ENCODE measurements at places on chromosomes 5 and 9.
A peak's percentile ranks its signal among the peaks of the same experiment; 100 is the strongest.

GRCh38 chr5:93076566-93076965 is 504.5 kb downstream of the NR2F1-AS1 start:
- DNase-seq, result no peak

- DNase-seq, result no peak
These were observed 43.9 kb downstream of the FYB1 start for GRCh38 chr5:39175273-39175955.

- no peak for DNase-seq
These were observed 586.4 kb downstream of the LRRC70 start for GRCh38 chr5:63164838-63165535.

- DNase-seq, result peak; percentile 33
These were observed 214.2 kb downstream of the FANCC start for GRCh38 chr9:95103281-95103771.

DNA sequence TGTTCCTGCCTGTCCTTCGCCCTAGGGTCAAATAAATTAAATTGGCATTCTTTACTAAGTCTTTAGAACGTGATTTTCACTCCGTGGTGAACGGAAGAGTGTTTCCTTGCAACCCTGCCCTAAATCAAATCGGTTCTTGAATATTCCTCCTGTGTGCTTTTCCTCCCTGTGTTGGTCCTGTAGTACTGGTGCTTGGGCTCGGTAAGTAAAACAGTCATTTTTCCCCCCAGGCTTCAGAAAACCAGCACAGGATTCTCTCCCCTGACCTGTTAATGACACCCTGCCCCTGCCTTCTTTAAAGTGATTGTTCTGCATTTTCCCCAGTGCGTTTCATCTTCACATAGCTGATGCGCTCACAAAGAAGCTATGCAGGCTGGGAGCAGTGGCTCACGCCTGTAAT is 96.0 kb downstream of the AK8 start:
- DNase-seq, result no peak

DNA sequence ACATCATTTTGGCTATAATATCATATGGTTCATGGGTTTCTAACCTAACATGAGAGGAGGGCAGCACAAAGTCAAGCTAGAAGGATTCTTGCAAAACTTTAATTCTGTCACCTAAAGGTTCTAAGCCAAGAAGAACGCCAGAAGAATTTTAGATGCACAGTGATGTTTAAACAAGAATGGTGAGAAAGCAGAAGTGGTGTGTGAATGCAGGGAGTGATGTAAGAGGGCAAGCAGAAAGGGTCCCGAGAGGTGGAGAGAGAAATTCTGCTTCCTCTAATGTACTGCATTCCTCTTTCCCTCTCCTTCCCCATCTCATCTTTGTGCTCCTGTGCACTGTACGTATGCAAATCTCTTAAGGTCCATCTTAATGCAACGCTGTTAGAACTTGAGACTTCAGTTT is 2.1 kb upstream of the TRMO start:
- no peak for DNase-seq

DNA sequence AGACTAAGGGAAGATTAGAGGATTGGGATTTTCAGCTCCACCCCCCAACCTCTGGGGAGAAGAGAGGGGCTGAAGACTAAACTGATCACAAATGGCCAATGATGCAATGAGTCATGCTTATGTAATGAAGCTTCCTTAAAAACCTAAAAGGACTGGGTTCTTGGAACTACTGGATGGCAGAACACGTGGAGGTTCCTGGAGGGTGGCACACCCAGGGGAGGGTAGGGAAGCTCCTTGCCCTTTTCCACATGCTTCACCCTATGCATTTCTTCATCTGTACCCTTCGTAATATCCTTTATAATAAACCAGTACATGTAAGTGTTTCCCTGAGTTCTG is 48.6 kb downstream of the ARHGEF28 start:
- DNase-seq, result peak; percentile 20

GRCh38 chr9:135741276-135742219 is 39.6 kb downstream of the KCNT1 start:
- no peak for DNase-seq

- DNase-seq, result peak; percentile 44
These were observed 83.7 kb downstream of the PDE6A start for GRCh38 chr5:149860801-149861322.
